Renal cortex interstitium (tissue), 15 donors: ENCODE measurements at places on chromosomes 12 and 14. TPM values are rescaled to one million over a fixed set of nuclear protein-coding genes. Genes with fewer than 3 reads are reported as not detected.

Gene CLEC2D
- polyA plus RNA-seq: 11.3 TPM

Gene AKAP5
- 8.4 TPM for polyA plus RNA-seq

Gene ALDH1L2
- polyA plus RNA-seq: 0.78 TPM

Gene STXBP6
- 9.9 TPM for polyA plus RNA-seq

Gene KIF26A
- polyA plus RNA-seq: 6.2 TPM

Gene GALNT6
- 5.0 TPM for polyA plus RNA-seq

Gene RND1
- 2.8 TPM for polyA plus RNA-seq

Gene COQ10A
- polyA plus RNA-seq: 14.4 TPM

Gene PTGDR
- polyA plus RNA-seq: 0.67 TPM

Gene ADGRD1
- polyA plus RNA-seq: 12.8 TPM

Gene CIROP
- polyA plus RNA-seq: not detected

Gene PMCH
- 0.45 TPM for polyA plus RNA-seq

Gene KIF21A
- polyA plus RNA-seq: 42.4 TPM

Gene CCDC91
- 29.9 TPM for polyA plus RNA-seq

Gene C12orf54
- 0.82 TPM for polyA plus RNA-seq

Gene ACSM4
- polyA plus RNA-seq: 0.17 TPM

Gene GUCY2C
- polyA plus RNA-seq: 0.86 TPM

Gene KRT75
- polyA plus RNA-seq: not detected

Gene P2RX4
- 31.3 TPM for polyA plus RNA-seq

Gene CRIP2
- 86.2 TPM for polyA plus RNA-seq

Gene PPP1R13B
- polyA plus RNA-seq: 47.6 TPM
